ENCODE measurements at places on chromosomes 12 and 14. TPM values are rescaled to one million over a fixed set of nuclear protein-coding genes. Genes with fewer than 3 reads are reported as not detected.
A peak's percentile ranks its signal among the peaks of the same experiment; 100 is the strongest.

PTPRB gene
- 36.8 TPM for total RNA-seq

TNFRSF1A gene
- total RNA-seq, result 109 TPM

RBM19 gene
- 21.5 TPM for total RNA-seq

- no peak overlapping the region for H3K27ac ChIP-seq
- no peaks in the 10 kb centered on the region for H3K36me3 ChIP-seq
- peak; percentile 87 for DNase-seq
- H3K4me1 ChIP-seq, result peaks cover 22% of the 10 kb centered on the region
- H3K27me3 ChIP-seq, result no peaks in the 10 kb centered on the region
- H3K4me3 ChIP-seq, result no peak overlapping the region
These were observed 50.2 kb upstream of the NCOR2 start for GRCh38 chr12:124617615-124618014.

All from heart left ventricle (tissue), 16 donors.